ENCODE measurements at places on chromosomes 13 and 19.

DNA sequence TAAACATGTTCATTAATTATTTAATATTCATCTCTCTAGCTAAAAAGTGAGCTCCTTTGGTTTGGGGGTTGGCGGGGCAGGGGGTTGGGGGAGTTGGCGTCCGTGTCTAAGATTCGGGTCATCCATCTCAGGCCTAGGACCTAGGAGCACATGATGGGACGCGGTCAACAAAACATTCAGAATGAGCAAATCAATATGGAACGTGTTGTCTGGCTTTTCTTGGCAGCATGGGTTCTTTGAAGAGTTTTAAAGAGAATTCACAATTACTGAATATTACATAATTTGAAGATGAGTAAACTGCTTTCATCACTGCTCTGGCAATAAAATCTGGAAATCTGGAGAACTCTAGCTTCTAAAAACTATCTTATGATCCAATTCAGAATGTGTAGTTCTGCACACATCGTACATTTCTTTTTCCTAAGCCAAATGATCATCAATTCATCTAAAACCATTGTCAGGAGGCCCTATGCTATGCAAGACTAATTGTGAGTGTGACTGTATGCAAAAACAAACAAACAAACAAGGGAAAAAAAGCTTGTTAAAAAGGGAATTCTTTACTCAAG, 5.4 kb upstream of the ARGLU1 start:
- no peak for DNase-seq

DNA sequence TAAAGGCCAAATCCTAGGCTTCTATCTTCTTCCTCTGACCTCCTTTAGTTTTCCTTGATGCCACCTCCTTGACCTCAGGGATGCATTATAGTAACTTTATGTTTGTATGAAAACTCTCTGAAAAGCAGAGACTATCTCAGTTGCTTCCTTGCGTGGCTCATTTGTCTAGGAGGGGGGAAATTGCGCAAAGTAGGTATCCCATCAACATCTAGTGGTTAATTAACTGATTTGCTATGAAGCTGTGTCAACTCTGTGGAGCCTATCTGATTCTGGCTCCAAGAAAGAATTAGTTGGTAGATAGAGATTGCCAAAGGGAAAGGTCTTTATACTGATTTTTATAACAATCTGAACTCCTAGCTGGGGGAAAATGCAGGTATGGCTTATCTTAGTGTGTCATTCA, 82.1 kb upstream of the FRY start:
- DNase-seq, result no peak

DNA sequence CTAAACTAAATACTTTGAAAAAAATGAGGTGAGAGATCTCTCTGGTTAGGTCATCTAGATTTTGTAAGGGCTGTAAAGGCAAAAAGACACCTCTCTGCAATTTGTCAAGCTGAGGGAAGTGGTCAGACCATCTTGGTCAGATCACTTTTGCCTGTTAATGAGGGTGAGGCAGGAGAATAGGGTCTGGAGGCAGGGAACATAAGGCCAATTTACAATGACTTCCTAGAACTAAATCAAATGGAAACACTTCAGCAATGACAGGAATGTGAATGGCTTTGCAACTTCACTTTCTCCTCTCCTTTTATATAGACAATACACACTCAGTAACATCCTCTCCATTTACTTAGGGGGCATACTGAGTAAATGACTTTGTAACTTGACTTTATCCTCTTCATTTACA, 1653.4 kb downstream of the SLITRK5 start:
- no peak for DNase-seq

DNA sequence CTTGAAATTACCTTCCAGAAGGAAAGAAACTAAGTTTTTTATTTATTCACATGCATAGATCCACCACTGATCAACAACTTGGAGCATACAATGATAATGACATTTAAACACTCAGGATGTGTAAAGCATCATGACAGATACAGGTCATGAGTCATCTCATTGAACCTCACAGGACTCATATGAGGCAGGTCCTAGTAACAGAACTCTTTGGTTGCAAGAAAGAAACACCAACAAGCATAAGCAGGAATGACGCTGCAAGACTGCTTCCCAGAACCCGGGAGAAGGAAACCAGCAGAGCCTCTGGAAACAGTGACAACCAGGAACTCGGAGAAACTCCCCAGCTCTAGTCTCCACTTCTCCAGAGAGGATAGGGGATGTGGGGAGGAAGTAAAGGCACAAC, 60.8 kb upstream of the IPO5 start:
- DNase-seq, result no peak

DNA sequence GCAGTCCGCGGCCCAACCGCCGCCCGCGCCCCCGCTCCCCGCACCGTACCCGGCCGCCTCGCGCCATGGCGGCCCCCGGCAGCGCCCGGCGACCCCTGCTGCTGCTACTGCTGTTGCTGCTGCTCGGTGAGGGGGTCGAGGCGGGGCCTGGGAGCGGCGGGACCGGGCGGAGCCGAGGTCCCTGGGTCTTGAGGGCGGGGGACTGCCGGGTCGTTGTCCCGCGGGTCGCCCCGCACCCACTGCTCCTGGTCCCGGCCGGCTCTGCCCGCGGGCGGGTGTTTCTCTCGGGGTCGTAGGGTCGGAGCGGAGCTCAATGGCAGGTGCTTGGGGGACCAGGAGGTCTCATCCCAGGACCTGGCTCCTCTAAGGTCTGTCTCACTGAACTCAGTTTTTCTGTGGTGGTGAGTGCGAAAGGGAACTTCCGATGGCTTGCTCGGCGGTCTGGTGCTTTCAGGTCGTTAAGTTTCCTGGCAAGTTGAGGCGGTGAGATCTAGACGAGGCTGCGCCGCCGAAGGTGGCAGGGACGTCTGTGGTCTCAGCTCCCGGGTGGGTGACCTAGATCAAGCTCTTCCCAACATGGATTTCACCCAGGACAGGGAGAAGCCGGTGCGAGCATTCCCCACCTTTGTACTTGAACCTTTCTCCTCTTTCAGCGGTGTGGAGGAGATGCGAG, 467 bp downstream of the LAMP1 start:
- no peak for DNase-seq

- no peak for DNase-seq
These were observed 271.3 kb downstream of the PCDH20 start for GRCh38 chr13:61144301-61144700.

GRCh38 chr13:75581874-75582640, 32.5 kb downstream of the UCHL3 start:
- no peak for DNase-seq

GRCh38 chr19:45424191-45425058, 708 bp upstream of the ERCC1 start:
- DNase-seq, result no peak

- no peak for DNase-seq
These were observed 15.2 kb downstream of the THOP1 start for GRCh38 chr19:2800506-2800905.

DNA sequence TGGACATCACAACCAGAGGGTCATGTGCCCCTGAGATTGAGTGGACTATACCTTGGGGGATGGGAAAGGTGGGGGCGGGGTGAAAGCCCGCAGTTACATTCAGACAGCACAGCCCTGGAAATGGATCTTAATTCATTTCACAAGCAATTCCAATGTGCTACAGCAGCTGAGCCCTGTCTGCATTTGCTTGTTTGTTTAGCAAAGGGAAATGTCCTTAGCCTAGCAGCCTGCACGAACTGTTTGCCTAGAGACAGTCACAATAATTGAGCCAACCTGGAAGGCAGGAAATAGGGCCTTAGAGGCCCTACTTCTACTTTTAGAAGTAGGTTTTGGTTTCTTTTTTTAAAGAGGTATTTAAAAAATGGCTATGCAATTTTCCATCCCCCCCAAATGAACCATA, 177.3 kb upstream of the KL start:
- peak; percentile 77 for DNase-seq

DNA sequence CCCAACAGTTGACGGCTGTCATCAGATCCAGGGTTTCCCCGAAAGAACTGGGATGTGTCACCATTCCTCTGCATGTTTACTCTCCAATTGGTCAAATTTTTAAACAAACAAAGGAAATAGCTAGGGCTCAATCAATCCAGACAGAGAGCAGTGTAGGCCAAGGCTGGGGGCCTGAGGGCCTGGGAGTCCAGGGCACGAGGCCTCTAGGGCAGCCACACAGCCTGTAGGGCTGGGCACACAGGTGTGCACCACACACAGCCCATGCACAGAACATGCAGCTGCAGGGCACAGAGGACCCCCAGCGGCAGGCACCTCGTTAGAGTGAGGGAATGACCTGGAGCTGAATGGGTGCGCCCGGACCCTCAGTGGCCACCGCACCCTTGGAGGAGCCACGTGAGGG, 9.5 kb downstream of the MIER2 start:
- no peak for DNase-seq

GRCh38 chr13:33322543-33322809, 36.9 kb upstream of the STARD13 start:
- DNase-seq, result no peak

DNA sequence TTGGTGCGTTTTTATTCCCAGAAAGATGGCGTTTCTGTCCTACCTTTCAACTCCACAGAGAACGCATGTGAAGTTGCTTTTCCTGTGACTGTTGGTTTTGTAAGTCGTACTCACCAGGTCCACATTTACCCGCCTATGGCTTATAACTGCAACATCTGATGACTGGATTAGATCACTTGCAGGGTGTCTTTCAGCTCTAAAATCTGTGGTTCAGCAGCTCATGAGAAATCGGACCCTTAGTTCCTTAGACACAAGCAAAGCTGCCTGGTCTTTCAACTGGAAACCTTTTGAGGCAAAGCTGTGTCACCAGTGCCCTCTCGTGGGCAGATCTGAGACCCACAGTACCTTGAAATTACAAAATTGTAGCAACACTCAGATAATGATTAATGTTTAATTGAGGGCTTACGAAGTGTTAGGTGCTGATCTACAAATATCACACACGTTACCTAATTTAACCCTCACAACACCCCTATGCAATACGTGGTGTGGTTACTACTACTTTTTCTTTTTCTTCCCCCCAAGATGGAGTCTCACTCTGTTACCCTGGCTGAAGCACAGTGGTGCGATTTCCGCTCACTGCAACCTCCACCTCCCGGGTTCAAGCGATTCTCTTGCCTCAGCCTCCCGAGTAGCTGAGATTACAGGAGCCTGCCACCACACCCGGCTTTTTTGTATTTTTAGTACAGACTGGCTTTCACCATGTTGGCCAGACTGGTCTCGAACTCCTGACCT, 65.4 kb downstream of the RUBCNL start:
- DNase-seq, result peak; percentile 40
